ENCODE measurements at places on chromosomes 1 and 21. TPM values are rescaled to one million over a fixed set of nuclear protein-coding genes. Genes with fewer than 3 reads are reported as not detected.

HAO2 gene
- polyA plus RNA-seq, result not detected

ECM1 gene
- polyA plus RNA-seq, result 0.09 TPM

GRIK3 gene
- not detected for polyA plus RNA-seq

PCBP3 gene
- polyA plus RNA-seq, result 0.38 TPM

DNA sequence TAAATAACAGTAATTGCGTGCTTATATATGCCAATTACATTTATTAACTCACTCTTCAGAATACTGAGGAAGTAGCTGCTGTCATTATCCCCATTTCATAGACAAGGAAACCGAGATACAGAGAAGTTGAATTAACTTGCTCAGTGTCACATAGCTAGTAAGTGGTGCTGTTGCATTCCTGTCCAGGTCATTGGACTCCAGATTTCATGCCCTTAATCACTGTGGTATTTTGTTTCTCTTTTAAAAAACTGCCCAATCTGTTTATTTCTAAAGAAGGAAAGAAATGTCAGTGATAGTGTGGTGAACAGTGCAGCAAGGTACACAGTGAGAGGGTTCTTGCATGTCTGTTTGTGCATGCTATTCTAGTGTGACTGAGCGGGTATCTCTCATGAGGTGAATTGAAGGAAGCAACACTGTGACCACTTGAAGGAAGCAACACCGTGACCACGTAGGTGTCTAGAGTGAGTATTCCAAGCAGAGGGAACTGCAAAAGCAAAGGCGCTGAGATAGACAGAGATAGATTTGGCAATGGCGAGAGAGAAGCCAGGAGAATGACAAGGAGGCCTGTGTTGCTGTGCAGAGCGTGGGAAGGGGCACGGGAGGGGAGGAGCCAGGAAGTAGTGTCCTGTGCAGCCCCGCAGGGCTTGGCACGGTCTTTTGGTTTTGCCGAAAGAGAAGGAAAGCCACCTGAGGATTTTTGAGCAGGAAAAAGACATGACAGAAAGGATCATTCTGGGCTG lies 95.9 kb downstream of the CAMTA1 start:
- no peak for DNase-seq
- H3K27me3 ChIP-seq, result no peaks in the 10 kb centered on the region

DNA sequence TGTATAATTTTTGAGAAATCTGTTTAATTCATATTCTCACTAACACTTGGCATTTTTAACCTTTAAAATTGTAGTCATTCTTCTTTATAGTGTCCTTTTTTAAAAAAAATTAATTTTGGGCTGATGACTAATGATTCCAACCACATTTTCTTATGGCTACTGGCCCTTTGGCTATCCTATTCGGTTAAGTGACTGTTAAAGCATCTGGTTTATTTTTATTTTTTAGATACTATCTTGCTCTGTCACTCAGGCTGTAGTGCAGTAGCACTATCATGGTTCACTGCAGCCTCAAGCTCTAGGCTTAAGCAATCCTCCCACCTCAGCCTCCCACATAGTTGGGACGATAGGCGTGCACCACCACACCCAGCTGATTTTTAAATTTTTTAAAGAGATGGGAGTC lies 723.2 kb upstream of the CXADR start:
- no peak overlapping the region for H3K27ac ChIP-seq
- H3K4me1 ChIP-seq, result no peaks in the 10 kb centered on the region
- H3K27me3 ChIP-seq, result no peaks in the 10 kb centered on the region
- H3K4me3 ChIP-seq, result no peak overlapping the region

- H3K4me1 ChIP-seq, result peaks cover 29% of the 10 kb centered on the region
- no peak for DNase-seq
- H3K4me3 ChIP-seq, result peak overlapping the region; percentile 81
- H3K27ac ChIP-seq, result peak overlapping the region; percentile 81
- H3K27me3 ChIP-seq, result no peaks in the 10 kb centered on the region
Observed at GRCh38 chr1:24644100-24644384, 940 bp downstream of the SRRM1 start.

DNA sequence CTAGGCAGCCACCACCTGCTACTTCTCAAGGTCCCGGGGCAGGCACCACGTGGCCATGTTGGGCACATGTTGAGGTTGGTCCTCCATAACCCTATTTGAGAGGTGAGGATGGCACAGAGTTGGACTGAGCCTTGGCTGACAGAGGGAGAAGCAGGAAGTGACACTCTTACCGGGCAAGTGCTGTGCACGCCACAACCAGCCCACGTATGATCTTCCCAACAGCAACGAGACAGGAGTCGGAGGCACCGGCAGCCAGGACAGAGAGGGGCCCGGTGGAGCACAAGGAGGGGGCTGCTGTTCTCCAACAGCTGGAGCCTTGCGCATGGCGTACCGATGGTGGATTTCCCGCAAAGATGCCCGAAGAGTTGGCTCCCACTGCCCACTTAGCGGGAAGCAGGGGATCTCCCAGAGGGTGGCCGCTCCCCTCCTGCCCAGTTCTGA lies 3.4 kb downstream of the CLEC20A start:
- no peak overlapping the region for H3K27ac ChIP-seq
- no peaks in the 10 kb centered on the region for H3K36me3 ChIP-seq
- DNase-seq, result no peak
- H3K4me1 ChIP-seq, result no peaks in the 10 kb centered on the region
- H3K4me3 ChIP-seq, result no peak overlapping the region
- H3K27me3 ChIP-seq, result no peaks in the 10 kb centered on the region

DNA sequence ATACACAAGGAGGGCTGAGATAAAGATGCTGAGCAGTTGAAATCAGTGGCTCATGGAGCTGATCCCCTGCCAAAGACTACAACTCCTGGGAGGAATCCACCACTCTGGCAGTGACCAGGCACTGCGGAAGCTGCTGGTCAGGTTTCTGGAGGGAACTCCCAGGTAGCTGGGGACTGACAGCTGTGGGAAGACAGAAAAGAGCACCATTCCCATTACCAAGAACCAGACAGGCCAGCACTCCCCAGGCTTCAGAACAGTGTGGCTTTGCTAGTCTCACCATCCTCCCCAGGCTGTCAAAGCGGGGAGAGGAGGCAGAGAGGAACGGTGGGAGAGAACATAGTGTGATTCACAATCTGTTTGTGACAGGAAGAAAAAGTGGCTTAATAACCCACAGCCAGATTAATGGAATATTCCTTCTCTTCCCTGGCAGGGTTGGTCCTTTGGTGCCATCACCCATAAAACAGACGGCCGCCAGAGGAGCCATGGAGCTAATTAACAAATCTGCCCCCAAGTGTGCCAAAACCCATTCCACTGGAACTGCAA lies 92.1 kb downstream of the MAB21L3 start:
- H3K4me3 ChIP-seq, result no peak overlapping the region
- no peak for DNase-seq
- no peaks in the 10 kb centered on the region for H3K27me3 ChIP-seq
- H3K27ac ChIP-seq, result no peak overlapping the region
- no peaks in the 10 kb centered on the region for H3K36me3 ChIP-seq
- H3K4me1 ChIP-seq, result no peaks in the 10 kb centered on the region

FAM3B gene
- not detected for polyA plus RNA-seq

DNA sequence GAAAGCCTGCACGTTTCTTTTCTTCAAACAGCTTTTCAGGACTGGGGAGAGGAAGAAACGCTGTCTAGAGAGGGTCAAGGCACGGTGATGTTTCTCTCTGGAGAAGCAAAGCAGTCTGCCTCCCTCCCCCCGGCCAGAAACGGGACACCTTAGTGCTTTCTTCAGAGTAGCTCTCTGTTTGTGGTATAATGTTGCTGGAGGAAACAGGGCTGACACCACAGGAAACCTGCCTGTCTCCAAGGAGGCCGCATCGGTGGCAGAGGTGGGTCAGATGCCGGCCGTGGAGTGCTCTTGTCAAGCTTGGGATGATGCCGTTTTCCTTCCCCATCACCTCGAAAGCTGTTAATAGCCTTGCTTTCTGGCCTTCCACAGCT lies 139.4 kb downstream of the DHRS3 start:
- no peaks in the 10 kb centered on the region for H3K27me3 ChIP-seq
- no peaks in the 10 kb centered on the region for H3K36me3 ChIP-seq
- H3K4me1 ChIP-seq, result peaks cover 86% of the 10 kb centered on the region
- H3K4me3 ChIP-seq, result peak overlapping the region; percentile 4
- H3K27ac ChIP-seq, result peak overlapping the region; percentile 47

NTNG1 gene
- polyA plus RNA-seq, result not detected

DNA sequence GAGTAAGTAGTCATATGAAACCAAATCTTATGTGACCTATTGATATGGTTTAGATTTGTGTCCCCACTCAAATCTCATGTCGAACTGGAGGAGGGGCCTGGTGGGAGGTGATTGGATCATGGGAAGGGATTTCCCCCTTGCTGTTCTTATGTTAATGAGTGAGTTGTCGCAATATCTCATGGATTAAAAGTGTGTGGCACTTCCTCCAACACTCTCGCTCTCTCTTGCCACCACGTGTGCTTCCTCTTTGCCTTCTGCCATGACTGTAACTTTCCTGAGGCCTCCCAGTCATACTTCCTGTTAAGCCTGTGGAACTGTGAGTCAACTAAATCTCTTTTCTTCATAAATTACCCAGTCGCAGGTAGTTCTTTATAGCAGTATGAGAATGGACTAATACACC lies 241.2 kb downstream of the RGS7 start:
- no peaks in the 10 kb centered on the region for H3K36me3 ChIP-seq
- no peak overlapping the region for H3K4me3 ChIP-seq
- H3K4me1 ChIP-seq, result no peaks in the 10 kb centered on the region

DNA sequence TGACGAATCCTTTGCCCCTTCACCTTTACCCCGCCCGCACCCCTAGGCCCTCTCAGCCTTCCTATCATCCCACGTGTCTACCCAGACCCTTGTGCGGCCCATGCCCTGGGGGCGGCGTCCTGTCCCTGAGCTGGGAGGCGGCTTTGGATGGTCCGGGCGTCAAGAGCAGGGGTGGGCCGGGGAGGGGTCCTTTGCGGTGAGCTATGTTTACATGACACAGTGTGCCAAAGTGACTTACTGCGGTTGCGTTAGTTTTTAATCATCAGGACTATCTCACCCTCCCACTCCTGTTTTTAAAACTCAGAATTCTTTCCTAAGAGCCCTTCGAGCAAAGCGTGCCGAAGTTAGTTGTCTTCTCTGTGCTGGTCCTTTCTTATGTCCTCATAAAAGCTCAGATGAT lies 144.6 kb downstream of the PGBD5 start:
- no peak overlapping the region for H3K27ac ChIP-seq
- no peak for DNase-seq
- H3K36me3 ChIP-seq, result peaks cover 10% of the 10 kb centered on the region
- H3K4me1 ChIP-seq, result no peaks in the 10 kb centered on the region
- no peak overlapping the region for H3K4me3 ChIP-seq

- H3K36me3 ChIP-seq, result no peaks in the 10 kb centered on the region
- no peak for DNase-seq
- peak overlapping the region; percentile 33 for H3K27ac ChIP-seq
- peak overlapping the region; percentile 11 for H3K4me3 ChIP-seq
- H3K4me1 ChIP-seq, result peaks cover 30% of the 10 kb centered on the region
Observed at GRCh38 chr1:89739013-89739843, 81.6 kb upstream of the LRRC8D start.

GRCh38 chr1:10599194-10599861 lies 124.6 kb downstream of the PEX14 start:
- no peak overlapping the region for H3K27ac ChIP-seq
- H3K4me3 ChIP-seq, result no peak overlapping the region
- DNase-seq, result no peak
- no peaks in the 10 kb centered on the region for H3K4me1 ChIP-seq
- H3K36me3 ChIP-seq, result no peaks in the 10 kb centered on the region
- no peaks in the 10 kb centered on the region for H3K27me3 ChIP-seq

DNA sequence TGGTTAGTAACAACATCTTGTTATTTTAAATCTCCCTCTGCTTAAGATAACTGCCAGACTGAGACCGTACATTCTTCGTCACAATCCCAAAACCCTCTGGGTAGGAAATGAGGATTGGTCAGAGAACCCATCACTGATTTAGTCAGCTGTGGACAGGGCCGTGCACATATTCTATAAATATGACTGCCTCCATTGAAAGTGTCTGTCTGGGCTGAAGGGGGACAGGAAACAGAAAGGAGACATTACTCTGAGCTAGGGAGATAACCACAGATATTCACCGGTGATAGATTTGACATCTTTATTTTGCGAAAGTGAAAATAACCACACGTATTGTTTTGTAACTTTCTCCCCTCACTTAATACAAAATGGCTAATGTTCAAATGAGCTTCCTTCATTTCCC lies 36.9 kb upstream of the ST6GALNAC5 start:
- H3K4me1 ChIP-seq, result no peaks in the 10 kb centered on the region
- no peak overlapping the region for H3K4me3 ChIP-seq
- H3K27ac ChIP-seq, result no peak overlapping the region
- DNase-seq, result no peak
- H3K27me3 ChIP-seq, result no peaks in the 10 kb centered on the region
- no peaks in the 10 kb centered on the region for H3K36me3 ChIP-seq

PLA2G2D gene
- polyA plus RNA-seq, result not detected

Data from CD8-positive, alpha-beta memory T cell (primary cell).